ENCODE measurements at places on chromosomes 7 and 10.

DNA sequence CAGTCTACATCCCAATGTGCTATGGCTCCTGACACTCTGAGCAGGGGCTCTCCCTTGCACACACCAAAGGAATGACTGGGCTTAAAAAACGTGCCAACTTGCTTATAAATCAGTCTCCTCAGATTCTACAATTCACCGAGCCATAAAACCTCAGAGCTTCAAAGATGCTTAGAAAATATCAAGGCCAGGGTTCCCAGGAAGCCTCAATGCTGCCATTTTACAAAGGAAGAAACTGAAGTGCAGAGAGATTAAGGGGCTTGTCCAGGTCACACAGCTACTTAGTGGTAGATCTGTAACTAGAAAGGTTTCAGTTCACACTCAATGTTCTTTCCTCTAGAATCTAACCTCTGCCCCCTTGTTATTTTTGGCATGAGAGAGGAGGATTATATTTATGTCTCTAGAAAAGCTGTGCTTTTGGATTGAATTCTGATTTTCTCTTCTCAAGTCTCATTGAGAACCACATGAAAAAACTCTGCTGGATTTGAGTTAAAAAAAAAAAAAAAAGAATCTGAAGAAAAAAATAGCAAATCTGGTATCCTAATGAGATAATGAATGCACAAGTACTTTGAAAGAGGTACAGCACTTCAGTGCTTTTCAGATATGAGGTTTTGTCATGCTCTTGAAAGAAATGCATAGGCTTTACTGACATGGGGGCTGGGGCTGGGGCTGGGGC, 22.3 kb upstream of the TSPAN33 start:
- no peak for DNase-seq

GRCh38 chr10:93703066-93703465, 674 bp upstream of the FRA10AC1 start:
- DNase-seq: no peak

DNA sequence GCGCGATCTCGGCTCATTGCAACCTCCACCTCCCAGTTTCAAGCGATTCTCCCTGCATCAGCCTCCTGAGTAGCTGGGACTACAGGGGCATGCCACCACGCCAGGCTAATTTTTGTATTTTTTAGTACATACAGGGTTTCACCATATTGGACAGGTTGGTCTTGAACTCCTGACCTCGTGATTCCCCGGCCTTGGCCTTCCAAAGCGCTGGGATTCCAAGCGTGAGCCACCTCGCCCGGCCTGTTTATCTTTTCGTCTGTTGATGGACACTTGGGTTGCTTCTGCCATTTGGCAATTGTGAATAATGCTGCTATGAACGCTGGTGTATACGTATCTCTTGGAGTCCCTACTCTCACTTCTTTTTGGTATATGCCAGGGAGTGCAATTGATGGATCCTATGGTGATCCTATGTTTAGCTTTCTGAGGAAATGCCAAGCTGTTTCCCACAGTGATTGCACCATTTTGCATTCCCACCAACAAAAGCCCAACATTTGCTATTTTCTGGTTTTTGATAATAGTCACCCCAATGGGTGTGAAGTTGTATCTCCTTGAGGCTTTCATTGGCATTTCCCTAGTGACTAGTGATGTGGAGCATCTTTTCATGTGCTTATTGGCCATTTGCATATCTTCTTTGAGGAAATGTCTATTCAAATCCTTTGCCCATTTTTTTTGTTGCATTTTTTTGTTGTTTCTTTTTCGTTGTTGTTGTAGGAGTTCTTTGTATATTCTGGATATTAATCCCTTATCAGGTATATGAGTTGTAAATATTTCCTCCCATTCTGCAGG, 3.5 kb downstream of the ANTXRL start:
- no peak for DNase-seq

- DNase-seq: no peak
These were observed 14.0 kb downstream of the NACAD start for GRCh38 chr7:45074528-45075354.

DNA sequence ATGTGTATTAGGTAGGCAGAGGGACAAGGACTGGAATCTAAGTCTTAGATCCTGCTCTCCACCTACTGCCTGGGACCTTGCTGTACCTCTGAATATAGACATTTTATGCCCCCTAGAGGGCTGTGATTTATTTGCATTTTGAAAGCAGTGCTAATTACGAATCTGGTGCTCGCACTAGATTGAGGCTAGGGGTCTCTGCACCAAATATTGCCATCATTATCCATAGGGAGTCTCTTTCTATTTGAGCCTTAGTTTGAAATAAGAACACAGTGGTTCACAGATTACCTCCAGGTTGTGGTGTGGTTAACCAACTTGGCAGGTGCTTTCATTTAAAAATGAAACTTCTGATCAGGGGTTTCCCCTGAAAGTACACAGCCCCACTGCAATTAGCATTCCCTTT, 41.8 kb downstream of the CNNM1 start:
- peak; percentile 50 for DNase-seq

DNA sequence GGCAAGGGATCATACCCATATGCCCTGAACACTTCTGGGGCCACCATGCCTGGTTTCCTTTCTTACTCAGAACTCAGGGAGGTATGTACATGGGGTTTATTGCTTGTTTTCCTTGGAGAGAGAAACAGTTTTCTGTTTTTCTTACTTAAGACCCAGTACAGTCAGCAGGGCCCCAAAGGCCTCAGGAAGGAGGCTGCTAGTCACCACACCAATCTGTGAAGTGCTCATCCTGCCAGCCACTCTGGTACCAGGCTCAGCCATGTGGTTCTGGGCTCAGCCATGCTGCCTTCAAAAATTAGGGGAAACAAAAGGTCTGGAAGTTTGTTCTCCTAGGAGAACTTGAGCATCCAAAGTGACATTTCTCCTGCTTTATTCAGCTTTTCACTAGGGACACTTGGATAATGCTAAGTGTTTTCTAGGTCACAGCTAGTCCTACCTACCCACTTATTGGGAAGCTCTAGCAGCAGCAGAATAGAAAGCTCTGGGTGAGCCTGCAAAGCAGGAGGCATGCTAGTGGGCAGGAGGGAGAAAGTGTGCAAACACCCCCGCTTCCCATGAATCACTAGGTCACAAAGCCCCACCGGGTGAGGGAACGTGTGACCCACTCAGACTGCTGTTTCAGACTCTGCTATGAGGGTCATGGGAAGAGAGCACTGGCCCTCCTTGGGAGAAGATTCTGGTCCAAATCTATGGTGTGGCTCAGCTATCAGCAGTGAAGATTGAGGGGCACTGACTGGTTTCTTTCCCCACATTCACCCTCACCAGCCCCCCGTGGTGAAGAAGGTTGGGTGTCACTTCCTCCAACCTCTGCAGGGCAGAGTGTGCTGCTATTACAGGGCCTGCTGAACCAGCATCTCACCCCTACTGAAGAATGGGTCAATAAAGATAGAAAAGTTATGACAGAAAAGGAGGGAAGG, 23.9 kb downstream of the NUDCD3 start:
- no peak for DNase-seq

DNA sequence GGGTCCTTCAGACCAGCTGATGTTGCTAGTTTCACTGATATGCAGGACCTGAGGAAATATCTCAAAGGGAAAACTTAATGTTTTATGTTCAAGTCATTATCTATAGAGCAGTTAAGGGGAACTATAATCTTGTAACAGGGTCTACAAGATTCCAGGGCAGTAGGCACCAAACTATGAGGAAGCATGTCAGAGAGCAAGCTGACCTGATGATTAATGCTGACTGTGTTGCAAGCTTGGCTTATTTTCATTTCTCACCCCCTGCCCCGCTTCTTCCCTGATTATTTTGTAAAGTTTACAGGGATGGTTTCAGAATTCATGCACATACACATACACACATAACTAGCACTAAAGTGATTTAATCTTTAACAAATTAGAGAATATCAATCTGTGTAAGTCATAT, 84.3 kb upstream of the CACNA2D1 start:
- no peak for DNase-seq

DNA sequence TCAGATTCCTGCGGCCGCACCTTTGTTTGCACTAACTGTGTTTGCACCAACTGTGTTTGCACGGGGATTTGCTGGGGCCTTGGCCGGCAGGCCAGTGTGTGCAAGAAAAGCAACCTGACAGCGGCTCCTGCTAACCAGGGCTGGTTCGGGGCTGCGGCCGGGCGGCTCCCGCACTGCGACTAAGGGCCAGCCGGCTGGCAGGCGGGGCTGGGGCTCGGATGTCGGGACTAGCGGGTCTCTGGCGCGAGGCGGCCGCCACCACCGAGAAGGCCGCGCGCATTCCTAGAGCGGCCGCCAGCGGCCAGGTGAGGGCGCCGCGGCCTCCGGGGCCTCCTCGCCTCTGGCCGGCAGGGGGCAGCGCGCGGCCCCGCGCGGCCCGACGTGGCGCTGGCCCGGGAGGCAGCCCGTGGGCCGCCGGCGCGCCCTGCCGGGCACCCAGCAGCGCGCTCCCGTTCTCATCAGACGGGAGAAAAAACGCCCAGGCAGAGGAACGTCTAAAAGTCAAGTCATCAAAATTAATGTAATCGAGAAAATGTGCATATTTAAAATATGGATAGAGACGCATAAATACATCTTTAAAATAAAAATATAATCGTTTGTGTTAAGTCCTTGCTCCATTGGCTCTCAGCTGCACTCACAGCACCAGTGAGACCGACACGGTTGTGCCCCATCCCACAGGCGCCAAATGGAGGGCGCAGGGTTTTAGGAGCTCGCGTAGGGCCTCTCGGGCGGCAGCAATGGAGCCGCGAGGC, 38.5 kb downstream of the ZNF777 start:
- DNase-seq: peak; percentile 98

DNA sequence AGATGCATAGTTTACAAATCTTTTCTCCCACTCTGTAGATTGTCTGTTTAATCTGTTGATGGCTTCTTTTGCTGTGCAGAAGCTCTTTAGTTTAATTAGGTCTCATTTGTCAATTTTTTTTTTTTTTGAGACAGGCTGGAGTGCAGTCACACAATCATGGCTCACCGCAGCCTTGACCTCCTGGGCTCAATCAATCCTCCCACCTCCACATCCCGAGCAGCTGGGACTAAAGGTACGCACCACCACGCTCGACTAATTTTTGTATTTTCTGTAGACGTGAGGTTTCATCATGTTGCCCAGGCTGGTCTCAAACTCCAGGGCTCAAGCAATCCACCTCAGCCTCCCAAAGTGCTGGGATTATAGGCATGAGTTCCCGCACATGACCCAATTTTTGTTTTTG, 1655.8 kb downstream of the REEP3 start:
- DNase-seq: no peak

DNA sequence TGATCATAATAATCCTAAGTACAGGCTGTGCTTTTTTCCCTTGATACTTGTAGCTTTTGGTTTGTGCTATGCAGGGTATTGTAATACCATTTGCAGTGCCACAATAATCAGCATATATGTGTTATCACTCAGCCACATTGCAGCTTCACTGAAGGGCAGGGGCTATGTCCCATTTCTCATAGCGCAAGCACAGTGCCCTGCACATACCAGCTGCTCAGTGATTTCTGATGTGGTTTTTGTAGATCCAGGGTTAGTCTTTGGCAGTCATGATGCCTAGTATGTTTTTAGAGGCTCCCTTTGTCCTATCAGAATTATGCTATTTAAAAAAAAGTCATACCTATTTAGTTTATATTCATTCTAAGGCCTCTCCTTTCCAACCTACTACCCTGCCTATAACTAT, 25.8 kb downstream of the MET start:
- no peak for DNase-seq

GRCh38 chr7:851204-851603, 18.9 kb downstream of the SUN1 start:
- DNase-seq: no peak

DNA sequence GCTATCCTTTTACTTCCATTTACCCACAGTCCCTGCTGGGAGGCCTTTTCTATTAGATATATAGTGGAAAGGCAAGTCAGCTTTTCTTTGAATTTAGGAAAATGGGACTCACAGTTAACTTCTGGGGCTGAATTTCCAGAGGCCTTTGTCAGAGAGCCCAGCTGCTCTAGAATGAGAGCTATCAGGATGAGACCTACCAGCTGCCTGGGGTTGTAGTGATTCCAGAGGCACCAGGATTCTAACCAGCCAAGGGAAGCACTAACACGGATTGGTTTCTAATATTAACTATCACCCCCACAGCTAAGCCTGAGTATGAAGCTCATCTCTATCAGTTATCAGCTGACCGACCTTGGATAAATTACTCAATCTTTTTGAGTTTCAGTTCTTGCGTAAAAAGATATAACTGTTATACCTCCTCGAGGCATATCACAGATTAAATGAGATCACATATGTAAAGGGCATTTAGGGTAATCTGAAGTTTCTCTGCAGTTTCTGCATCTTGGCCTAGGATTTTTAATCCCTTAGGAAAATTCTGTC, 56.6 kb upstream of the CALD1 start:
- DNase-seq: no peak

DNA sequence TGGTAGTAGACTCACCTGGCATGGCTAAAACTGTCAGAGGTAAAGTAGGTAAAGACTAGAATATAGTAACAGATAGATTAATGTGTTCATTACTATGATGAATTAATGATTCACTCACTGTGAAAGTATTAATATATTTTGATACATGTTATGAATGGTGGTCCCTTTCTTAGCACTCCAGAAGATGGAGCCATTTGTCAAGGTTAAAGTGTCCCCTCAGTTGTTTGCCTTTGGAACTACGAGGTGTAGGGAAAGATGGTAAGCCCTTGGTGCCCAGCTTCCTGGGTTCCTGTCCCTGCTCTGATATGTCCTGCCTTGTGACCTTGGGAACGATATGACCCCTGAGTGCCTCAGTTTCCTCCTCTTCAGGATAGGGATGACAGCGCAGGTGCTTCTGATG, 49.4 kb downstream of the HTRA1 start:
- DNase-seq: no peak

GRCh38 chr10:7956508-7956907, 98.0 kb upstream of the GATA3 start:
- no peak for DNase-seq

DNA sequence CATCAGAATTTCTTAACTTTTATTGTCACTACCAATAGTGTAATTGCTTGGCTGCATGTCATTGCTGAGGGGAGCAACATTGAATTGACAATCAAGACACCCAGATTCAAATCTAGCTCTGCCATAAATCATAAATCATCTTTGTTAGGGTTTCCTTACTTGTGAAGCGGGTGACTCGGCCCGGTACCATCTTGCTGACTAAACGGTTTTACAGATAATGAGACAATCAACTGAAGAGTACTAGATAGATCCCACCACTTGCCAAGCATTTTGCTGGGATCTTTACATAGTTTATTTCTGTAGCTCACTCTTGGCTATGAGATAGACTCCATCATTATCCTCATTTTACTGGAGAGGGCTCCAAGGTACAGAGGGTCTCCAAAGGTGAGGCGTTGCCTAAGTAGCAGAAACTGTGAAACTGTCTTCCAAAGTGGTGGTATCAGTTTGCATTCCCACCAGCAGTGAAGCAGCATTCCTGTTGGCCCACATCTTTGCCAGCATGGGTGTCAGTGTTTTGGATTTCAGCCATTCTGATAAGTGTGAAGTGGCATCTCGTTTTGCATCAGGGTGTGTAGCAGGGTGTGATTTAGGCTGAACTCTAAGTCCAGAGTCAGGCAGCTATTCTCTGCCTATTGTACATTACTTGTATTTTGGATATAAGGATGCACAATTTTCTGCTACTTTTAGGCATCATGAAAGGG, 168.7 kb upstream of the BMPER start:
- no peak for DNase-seq

All from D341Med (cell line).